ENCODE measurements at places on chromosomes 12 and 14.

GRCh38 chr12:50979369-50980052 is 27.2 kb downstream of the HIGD1C start:
- no peak for DNase-seq

DNA sequence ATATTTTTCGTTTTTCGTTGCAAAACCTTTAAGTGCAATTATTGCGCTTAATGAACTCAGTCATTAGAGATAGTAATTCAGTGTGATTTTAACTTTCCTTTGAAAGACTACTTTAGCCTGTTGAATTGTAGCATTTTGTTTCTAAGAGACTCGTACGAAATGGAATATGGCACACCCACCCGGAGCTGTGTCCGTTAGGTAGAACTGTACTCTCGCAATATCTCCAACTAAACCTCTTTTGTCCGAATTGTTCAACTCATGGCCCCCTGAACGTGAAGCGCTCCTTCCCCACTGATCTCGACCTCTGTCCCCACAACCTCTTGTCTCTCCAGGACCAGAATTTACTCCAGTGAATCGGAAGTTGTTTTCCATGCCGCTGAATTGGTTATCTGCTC is 800 bp downstream of the PCNX4 start:
- no peak for DNase-seq

GRCh38 chr14:68574461-68574860 is 218.4 kb downstream of the ZFP36L1 start:
- DNase-seq: no peak

- no peak for DNase-seq
Measured at GRCh38 chr14:36771028-36771640, 109.5 kb downstream of the PAX9 start.

DNA sequence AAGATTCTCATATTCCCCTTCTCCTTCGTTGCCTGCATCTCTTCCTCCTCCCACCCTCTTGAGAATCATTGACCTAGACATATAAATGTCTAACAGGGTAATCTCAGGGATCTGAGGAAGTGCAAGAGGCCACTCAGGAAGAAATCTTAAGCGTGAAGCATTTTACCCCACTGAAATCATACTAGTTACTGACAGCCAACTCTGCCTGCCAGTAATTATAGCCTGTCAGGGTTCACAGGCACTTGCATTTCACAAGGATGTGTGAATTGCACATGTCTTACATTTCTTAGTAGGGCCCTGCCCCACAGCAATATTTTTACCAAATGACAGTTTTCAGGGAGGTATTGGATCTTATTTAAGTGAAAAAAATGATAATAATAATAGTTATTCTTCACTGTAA is 127.2 kb downstream of the SLC15A5 start:
- DNase-seq: no peak

- DNase-seq: peak; percentile 68
Measured at GRCh38 chr12:2052826-2053678, at the start of gene CACNA1C. Gene CACNA1C (plus strand): TSS chr12:2052987. CDS start chr12:2053563, 576 bp downstream.

- no peak for DNase-seq
Measured at GRCh38 chr12:124034297-124034696, 61.3 kb downstream of the ZNF664 start.

DNA sequence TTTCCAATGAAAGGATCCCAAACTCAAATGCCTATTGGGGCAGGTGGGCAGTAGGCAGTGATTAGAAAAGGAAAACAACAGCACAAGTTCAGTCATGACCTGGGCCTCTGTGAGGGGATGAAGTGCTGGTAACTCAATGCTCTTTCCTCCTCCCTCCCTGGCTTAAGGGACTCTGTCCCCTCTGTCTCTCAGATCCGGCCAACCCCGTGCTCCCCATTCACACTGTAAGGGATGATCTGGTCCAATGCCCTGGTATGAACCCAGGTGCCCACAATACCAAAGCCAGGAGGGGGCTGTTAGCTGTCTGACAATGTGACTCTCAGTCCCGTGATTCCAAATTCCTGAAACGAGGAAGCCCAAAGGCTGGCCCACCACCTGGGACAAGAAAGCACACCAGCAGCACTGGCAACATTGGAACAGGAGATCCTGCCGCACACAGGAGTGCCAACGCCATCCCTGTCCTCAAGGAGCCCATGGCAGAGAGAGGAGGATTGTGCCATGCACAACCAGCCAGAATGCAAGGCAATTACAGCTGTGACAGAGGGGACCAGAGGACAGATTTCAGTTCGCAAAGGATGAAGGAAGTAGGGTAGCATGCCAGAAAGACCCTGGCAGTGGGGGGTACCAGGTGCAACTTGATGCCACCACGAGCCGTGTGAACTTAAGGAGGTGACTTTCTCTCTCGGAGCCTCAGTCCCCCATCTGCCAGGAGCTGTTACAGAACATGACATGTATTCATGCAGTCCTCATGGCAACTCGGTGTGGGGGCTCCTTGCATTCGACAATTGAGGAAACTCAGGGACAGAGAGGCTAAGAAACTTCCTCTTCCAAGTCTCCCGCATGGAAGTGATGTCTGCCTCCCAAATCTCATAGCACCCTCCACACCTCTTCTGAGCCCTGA is 37.6 kb downstream of the SERPINA3 start:
- no peak for DNase-seq

- no peak for DNase-seq
Measured at GRCh38 chr12:69243099-69244084, 4.0 kb downstream of the CPSF6 start.

GRCh38 chr14:49240383-49240782 is 345.8 kb downstream of the RPS29 start:
- DNase-seq: no peak

DNA sequence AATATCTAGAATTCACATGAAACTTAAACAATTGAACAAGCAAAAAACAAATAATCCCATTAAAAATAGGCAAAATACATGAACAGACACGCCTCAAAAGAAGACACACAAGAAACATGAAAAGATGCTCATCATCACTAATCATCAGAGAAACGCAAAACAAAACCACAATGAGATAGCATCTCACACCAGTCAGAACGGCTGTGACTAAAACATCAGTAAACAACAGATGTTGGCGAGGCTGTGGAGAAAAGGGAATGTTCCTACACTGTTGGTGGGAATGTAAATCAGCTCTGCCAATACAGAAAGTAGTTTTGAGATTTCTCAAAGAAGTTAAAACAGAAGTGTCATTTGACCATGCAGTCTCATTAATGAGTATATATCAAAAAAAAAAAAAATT is 121.3 kb downstream of the PTPRO start:
- DNase-seq: no peak

DNA sequence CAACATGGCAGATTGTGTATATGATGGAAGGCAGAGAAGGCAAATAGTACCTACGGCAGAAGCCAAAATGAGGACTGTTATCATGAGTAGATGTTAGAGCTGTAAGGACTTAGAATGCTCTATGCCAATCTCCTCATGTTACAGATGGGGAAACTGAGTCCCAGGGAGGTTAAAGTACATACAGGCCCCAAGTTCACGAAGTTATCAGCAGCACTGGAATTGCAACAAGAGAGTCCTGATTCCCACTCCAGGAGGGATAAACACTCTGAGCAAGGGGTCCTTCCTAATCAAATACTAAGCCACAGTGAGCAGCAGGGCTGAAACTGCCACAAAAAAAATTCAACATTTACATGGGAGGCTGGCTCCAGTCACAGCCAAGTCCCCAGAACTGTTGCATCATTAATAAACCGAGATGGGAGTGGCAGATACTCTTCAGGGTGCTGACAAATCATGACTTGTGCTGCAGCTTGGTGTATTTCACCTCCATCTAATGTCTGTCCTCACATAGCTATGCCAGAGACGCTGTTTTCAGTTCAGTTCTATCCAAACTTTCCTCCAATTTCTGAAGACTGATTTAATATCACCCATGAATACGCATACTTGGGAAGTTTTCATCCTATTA is 24.2 kb downstream of the NUAK1 start:
- no peak for DNase-seq

GRCh38 chr14:67133595-67134441 is 55.4 kb upstream of the GARIN2 start:
- DNase-seq: no peak

GRCh38 chr12:57739914-57740538 is 1.5 kb upstream of the AGAP2 start:
- no peak for DNase-seq

DNA sequence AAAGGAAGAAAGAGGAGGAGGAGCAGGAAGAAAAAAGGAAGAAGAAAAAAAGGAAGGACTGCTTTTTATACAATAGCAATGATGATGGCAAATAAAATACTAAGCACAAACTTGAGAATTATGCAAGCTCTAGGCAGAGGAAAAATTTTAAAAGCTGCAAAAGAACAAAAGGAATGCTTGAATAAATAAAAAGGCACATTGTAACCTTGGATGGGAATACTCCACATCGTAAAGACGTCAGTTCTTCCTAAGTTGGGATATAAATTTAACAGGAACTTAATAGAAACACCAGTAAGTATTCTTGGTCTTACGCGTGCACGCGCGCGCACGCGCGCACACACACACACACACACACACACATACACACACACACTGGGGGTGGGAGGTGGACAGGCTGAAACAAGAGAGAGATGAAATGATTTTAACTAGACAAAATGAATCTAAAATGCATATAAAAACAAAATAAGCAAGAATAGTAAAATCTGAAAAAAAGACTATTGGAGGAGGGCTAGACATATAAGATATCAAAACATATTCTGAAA is 43.0 kb downstream of the SERPINA3 start:
- DNase-seq: no peak

DNA sequence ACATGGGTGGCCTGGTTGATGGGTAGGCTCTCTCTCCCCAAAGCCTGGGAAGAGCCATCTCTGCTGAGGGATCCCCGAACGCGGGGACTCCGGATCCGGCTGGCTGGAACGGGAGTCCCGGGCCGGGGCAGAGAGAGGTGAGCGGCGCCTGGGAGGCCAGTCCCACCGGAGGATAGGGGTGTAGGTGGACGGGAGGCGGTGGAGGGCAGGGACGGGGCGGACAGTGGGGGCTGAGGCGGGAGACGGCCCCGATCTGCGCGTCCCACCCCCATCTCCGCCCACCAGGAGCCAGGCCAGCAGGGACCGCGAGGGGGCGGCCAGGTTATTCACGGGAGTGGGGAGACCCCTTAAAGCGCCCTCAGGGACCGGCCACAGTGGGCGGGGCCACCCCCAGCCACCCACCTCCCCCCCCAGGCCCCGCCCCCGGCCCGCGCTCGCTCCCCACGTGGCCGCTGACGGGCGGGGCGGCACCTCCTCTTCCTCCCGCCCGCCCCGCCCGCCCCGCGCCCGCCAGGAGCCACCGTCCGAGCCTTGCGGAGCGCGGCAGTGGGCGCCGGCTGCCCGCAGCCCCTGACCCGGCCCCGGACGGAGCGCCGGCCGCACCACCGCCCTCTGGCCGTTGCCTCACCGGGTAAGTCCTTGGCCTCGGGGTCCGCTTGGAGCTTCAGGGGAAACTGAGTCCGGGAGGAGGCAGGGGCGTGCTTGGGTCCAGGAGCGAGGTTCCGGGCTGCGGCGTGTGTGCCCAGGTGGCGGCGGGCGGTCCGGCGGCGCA is at the start of gene INF2:
TSS of gene INF2 (plus strand) at position 510 of the 772 bp plus-strand sequence. CDS start 11,748 bp downstream, outside the sequence.
- peak; percentile 54 for DNase-seq

GRCh38 chr12:124098887-124099286 is 125.9 kb downstream of the ZNF664 start:
- DNase-seq: no peak

DNA sequence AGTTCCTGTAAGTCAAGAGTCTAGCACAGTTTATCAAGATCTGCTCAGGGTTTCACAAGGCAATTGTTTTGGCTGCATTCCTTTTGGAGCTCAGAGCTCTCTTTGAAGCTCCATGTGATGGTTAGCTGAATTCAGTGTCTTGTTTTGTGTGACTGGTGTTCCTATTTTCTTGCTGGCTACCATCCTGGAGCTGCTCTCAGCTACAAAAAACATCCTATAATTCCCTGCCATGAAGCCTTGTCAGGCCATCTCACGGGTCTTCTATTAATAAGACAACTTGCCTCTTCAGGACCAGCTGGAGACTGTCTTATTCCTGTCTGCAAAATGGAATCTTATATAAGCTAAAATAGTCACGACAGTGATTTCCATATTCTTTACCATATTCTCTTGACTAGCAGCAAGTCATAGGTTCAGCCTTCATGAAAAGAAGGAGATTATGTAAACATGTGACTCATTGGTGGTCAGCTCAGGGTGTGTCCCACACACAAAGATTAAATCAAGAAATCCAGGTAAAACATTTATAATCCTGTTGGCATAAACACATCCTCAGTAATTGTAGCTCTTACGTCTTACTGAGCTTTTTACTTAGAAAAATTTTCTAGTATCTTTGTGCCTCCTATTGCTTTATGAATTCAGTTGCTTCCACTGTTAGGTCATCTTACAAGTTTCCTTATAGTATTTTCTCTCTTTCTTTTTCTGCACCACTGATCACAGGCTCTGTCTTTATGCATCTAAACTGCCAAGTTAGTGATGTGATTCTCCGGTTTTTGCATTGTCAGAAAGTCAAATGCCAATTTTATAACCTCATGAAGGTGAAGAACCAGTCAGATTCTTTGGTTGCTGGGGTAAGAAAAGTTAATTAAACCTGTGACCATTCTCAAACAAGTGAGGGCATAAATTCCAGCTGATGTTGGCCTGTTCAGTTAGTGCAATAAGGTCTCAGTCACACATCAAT is 378.5 kb upstream of the MGAT4C start:
- DNase-seq: peak; percentile 4

Measured in neuronal stem cell (in vitro differentiated cells).